ENCODE measurements at places on chromosomes 1 and 21.

GRCh38 chr1:53754484-53755312 is 15.7 kb upstream of the GLIS1 start:
- peak; percentile 42 for DNase-seq

GRCh38 chr1:24941564-24941963 is 11.5 kb upstream of the RUNX3 start:
- DNase-seq, result no peak

DNA sequence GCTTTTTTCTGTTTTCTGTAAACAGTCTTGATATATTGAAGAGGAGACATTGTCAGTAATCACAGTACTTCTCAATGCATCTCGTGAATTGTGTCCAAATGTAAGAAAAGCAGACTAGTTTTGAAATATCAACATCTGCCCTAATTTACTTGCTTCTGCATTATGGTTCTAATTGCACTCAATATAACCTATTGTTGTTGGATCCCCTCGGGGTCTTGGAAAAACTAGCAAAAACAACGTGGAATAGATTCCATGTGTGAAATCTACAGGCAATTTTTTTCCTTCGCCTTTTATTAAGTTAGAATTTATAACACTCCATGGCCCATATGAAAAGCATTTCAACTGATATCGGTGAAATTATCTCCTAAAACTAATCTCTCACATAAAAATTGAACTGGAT is 236.5 kb downstream of the TTLL7 start:
- no peak for DNase-seq

- no peak for DNase-seq
Measured at GRCh38 chr1:109181085-109181806, 32.5 kb upstream of the SARS1 start.

DNA sequence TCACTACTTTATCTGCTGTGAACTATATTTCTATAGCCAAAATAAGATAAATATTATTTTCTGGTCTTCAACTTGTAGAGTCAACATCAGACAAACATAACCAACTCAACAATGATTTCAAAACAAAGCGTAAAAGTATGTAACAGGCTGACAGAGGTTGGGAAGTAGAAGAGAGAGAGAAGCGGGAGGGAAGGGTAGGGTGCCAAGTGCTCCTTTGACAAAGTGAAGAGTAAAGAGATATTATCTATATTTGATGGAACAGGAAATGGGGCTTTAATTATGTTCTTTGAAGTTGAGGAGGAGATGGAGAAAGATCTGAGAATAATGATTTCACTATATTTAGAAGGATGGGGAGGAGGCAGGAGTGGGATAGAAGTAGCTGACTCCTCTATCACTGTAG is 70.1 kb downstream of the DNTTIP2 start:
- no peak for DNase-seq

DNA sequence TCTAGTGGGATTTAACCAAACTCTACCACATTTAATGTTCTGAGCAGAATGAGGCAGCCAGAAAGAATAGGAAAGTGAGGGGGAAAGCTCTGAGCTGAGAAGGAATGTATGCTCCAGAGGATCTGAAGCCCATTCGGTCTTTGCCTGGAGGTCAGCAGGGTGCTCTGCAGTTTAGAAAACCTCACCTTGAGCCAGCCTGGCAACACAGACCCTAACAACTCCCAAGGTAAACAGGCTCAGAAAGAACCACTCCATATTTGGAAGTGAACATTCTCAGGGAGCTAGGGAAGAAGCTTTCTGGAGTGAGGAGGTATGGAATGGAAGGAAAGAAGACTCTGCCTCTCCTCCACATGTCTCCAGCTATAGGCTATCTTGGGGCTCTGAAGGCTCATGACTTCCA is 398.8 kb downstream of the SEC16B start:
- DNase-seq, result no peak
